ENCODE measurements at places on chromosomes 16 and 17.

DNA sequence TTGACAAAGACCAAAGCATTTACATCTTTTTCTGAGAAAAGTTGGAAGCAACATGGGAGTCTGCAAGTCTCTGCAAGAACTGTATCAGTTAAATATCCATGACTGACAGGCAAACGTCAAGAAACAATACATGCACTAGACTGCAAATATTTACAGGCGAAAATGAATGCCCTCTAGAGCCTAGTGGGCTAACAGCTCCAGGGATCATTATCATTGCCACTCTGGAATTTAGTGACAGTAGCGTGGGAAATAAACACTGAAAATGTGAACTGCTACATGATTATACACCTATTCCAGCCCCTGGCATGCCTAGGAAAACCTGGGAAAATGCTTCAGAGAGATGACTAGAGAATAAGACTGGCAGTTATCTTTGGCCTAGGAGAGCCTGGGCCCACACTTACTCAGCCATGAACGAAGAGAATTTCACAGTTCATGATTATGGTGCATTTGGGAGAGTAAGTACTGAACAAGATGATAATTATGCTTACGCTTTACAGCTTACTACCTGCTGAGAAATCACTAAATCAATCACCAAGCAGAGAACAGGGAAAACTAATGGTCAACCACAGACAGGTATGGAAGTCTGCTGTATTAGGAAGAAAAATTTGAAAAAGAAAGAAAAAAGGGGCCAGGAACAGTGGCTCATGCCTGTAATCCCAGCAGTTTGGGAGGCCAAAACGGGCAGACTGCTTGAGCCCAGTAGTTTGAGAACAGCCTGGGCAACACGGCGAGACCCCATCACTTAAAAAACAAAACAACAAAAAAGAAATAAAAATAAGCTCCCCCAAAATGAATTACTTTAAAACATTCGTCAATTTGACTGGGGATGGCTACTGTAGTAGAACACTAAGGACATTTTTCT lies 66.6 kb upstream of the CLEC18B start:
- DNase-seq, result no peak

DNA sequence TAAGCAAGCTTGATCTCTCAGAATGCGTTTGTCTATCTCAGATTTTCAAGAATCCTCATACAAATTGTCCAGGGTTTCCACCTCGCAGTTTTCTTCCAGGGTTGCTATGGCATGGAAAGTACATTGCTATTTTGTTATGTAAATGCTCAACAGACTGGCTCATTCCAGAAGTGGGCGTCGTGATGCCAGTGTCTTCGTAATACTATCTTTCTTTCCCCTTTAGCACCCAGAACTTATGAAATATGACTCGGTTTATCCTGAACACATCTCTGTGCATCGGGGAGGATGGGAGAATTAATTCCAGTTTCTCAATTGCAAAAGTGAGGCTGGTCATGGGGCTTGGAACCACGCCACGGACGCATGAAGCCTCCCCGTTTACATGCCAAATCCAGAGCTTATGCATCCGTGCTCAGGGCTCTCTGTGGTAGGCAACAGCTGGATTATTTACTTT lies 405.0 kb downstream of the WWOX start:
- no peak for DNase-seq

DNA sequence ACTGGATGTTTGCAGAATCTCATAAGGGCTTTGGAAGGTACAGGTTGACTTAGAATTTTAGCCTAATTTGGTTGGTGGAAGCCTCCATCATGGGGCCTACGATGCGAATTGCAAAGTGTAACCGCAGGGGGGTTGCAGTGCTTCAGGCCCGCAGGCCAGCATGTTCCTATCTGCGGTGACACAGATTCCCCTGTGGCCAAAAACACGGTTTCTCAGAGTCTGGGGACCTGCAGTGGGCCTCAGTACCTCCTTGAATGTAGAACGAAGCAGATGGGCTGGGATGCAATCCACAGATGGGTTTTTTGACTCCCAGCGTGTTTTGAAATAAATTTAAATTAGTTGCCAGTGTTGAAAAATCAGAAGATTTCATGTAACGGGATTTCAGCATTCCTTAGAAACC lies 34.7 kb downstream of the KIAA0513 start:
- DNase-seq, result no peak

- DNase-seq, result no peak
Observed at GRCh38 chr17:50051082-50051576, 4.8 kb upstream of the ITGA3 start.

DNA sequence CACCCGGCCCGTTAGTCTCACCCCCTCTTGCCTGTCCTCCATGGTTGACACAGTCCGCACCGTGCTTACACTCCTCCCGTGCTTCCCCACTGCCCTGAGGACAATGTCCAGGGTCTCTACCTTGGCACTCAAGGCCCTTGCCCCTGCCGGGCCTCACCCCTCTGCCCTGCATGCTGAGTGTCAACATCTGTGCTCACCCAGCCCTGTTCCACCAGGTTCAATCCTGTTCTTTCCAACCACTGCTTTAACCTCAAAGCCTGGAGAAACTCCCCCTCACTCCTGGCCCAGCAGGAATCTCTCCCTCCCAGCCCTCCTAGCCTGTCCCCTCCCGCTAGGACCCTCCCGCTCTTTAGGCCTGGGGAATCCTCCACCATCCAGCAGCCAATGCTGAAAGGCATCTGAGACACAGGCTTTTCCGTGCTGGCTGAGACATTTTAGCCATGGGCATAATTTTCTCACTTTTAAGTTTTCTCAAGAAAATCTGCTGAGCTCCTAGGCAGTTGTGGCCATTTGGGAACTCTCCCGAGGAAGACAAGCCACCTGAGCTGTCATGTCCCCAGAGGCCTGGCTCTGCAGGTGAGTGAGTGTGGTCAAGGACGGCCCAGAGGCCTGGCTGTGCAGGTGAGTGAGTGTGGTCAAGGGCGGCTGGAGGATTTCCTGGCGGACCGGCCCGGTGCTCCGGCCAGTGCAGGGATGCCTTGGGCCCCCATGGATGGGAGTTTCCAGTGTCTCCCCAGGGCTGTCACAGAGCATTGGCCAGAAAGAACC lies 10.8 kb upstream of the P2RX1 start:
- DNase-seq, result no peak

GRCh38 chr17:80631142-80632045 lies 86.8 kb downstream of the RPTOR start:
- DNase-seq, result no peak

- no peak for DNase-seq
Observed at GRCh38 chr16:66161942-66162341, 204.5 kb upstream of the CDH5 start.

- no peak for DNase-seq
Observed at GRCh38 chr16:65500007-65500406, 378.1 kb upstream of the CDH11 start.

GRCh38 chr17:27677191-27677590 lies 46.2 kb downstream of the LGALS9 start:
- no peak for DNase-seq

GRCh38 chr16:55056585-55057401 lies 126.1 kb downstream of the IRX5 start:
- peak; percentile 59 for DNase-seq
